ENCODE measurements at places on chromosomes 4 and X.
A peak's percentile ranks its signal among the peaks of the same experiment; 100 is the strongest.

DNA sequence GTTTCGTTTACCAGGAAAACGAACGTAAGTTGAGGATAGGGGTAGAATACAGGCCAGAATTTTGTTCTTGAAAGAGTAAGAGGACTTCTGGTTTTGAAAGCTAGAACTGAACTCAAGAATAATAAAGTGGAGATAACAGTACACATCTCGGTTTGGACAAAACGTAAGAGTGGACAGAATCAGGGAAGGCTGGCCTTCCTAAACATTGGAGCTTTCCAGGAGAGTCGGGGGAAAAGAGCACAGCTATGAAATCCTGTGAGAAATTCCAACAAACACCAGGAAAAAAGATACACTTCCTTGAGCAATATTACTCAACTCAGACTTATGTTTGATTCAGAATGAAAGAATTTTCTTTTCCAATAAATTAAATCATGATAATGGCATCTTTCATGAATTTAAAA lies 1.2 kb downstream of the CTSO start:
- DNase-seq = no peak

DNA sequence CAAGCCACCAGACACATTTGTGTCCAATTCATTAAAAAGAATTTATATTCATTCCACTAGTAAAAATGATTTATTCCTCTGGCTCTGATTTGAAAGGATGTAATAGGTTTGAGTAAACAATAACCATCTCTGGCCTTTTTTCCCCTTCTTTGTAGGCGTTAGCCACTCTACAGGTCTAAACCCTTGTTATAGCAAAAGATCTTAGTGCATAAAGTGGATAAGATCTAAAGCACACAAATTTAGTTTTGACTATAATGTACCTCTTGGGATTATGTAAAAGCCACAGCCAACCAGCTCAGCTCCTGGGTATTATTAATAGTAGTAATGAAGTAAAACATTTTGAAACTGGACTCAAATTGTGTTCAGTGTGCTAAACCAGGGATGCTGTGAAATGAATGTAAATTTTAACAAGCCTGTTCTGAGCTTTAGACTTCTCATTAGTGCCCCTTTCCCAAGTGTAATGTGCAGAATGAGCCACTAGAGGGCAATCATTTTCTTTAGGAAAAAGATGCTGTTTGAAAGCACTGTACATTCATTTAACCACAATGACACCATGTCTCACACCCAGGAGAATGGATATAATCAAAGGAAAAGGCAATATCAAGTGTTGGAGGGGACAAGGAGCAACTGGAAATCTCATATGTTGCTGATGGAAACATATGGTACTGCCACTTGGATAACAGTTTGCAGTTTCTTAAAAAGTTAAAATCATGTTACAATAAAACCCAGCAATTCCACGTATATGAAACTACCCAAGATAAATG lies 69.7 kb downstream of the KLHL8 start:
- peak; percentile 36 for DNase-seq

DNA sequence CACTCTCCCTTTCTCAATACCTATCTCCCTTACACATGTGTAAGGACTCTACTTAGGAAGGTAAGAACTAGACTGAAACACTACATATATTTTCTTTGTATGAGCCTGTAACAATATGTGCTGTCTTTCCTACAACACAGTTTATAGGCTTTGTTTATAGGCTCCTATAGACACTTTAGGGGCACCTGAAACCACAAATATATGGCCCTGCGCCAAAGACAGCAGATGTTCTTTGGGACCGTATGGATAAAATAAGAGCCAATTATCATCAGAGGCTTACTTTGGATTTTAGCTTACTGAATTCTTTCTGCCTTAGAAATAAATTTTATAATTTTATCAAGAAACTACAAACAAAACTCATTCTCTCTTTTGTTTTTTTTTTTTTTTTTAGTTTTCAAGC lies 16.6 kb upstream of the CXCL3 start:
- DNase-seq = no peak

GRCh38 chrX:118261151-118261550 lies 84.8 kb upstream of the WDR44 start:
- DNase-seq = no peak

GRCh38 chr4:3871881-3872833 lies 106.0 kb downstream of the ADRA2C start:
- no peak for DNase-seq

DNA sequence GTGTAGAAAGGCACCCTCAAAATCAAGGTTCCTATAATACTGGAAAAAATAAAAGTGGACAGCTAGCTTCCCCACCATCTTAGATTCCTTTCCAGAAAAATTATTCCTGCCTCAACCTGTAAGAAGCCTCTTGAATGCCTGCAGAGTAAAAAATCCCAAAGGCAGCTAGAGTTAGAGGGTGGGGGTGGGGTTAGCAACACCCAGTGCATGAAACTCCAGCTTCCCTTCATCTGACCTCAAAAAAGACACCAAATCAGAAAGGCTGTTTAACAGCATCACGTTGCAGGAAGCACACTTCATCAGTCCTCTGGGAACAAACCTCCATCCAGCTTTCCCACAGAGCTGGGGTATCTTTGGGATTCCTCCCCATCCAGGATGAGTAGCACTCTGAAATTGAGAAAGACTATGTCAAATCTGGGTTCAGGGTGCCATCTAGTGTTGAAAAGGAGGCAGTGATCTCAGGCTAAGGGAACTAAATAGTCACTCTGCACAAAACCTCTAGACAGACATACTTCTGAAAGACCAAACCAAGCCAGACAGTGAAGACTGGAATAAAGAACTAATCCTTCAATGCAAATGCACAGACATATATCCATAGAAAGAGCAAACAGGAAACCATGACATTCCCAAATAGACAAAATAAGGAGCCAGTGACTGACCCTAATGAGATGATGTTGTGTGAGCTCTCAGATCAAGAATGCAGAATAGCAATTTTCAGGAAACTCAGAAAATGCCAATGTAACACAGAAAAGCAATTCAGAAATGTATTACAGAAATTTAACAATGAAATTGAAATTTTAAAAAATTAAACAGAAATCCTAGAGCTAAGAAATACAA lies 97.9 kb downstream of the ARHGEF9 start:
- DNase-seq = peak; percentile 23

- no peak for DNase-seq
Measured at GRCh38 chrX:85698921-85699320, 319.5 kb upstream of the POF1B start.

DNA sequence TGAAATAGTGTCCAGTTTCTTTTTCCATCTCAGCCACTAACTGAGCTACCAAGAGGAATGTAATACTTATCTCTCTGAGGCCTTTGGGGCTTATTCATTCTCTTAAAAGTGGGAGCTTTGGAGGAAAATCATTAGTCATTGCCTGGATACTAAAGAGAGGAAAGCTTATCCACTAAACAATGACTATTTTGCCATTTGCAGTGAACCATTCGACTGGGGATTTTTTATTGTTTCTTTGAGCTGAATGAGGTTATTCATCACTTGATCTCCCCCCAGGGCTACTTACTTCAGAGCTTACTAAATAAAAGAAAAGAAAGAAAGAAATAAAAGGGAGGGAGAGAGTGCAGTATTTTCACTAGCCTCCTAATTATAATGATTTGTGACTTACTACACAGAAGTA lies 1329.5 kb upstream of the TENM3 start:
- no peak for DNase-seq

DNA sequence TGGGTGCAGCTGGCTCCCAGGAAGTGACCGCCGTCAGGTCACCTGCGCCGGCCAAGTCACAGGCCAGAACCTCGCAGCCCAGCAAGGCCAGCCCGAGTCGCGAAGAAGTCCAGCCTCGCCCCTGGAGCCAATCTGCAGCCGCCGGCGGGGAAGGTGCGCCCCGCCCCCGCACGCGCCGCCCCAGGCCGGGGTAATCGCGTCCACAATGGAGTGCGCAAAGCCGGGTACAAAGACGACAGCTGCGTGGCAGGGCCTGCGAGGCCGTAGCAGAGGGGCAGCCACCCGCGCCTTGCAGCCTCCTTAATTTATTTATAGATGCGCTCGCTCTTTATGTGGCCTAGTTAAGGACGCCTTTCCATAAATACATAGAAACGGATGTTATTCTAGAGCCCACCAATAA lies 139.4 kb upstream of the CPEB2 start:
- no peak for DNase-seq

DNA sequence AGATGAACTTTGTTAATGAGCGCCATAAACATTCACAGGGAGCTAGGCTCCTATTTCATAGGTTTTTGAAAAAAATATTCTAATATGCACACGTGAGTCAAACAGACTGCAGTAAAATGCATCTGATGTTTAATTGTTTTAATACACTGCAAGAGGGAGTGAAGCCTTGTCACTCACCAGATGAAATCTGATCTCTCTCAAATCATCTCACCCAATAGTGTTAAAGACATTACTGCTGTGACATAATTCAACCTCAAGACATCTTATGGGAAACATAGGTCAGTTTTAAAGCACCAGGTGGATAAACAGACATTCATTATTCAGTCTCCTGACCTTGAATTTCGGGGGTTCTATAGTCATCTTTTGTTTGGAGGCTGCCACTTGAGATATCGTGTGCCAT lies 148.3 kb downstream of the MAML3 start:
- DNase-seq = no peak

DNA sequence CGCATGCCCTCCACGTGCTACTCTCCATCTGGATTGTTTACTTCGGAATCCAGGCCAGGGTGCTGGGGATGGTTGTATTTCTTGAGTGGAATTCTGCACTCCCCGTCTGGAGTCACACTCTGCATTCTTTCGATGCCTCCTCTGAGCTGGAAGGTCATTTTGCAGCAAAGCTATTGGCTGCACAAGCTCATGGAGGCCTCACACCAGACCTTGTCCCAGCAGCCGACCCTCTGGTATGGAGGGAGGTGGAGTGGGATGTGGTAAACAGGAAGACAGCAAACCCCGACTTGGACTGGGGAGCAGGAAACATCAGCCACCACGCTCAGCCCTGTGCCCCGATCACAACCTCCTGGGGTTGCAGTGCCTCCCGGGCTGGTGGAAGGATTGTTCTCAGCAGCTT lies 225.3 kb upstream of the LNX1 start:
- DNase-seq = no peak

DNA sequence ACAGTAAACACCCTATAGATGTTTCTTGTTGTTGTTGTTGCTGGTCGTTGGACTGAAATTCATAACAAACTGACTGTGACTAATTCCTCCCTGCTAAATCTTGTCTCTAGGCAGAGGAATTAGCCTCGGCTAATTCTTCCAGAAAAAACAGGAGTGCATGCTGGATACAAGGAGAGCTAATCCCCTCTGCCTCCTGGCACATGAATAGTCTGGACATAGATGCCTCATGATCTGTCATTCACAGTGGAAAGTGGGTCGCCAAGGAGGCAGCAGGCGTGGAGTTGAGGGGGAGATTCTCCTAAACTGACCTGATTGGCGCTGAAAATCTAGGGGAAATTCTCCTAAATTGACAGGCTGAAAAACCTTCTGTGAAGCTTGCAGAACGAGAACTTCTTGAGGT lies 220.1 kb downstream of the DCTD start:
- no peak for DNase-seq

DNA sequence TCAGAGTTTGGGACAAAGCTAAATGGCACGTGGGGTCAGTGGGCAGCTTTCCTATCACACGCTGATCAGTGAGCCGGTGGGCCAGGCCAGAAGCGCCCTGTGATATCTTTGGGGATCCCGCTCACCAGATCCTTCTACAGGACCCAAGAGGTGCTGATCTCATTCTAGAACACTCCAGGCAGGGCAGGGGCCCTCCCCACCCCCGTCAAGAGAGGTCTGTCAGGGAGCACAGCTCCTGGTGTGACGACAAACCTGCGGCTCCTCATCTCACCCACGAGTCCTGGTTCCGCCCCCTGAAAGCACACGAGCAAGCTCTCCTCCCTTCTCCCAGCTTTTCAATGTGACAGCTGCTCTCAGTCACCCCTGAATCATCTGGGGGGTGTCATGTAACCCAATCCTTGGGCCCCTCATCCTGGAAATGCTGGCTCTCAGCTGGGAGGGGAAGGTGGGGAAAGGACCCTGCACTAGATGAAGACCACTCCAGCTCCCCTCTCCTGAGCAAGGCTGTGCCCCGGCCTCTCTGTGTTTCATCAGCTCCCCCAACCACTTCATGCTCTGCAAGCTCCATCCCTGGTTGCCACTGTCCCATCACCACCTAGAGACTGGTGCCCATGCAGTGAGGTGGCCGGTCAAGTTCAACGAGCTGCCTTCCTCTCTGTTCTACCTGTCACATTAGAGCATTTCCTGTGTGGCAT lies 4.6 kb downstream of the HCFC1 start:
- DNase-seq = no peak

DNA sequence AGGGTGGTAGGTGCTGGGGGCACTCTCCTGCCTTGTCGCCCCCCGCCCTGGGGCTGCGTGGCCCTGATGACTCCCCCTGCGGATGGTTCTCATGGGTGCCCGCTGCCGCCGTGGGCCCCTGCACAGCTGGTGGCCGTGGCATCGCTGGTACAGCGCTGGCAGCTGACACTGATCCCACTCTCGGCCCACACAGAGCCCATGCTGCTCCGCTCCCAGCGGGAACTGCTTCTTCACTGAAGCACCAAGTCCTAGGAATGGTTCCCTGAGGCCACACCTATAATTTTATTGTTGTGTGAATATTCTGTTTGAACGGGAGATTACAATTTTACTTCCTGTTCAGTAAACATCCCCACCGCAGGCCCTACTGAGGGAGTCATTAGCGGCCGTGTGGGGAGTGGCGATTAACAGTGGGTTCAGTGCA lies 138.6 kb upstream of the NKX1-1 start:
- DNase-seq = no peak

- no peak for DNase-seq
Measured at GRCh38 chr4:51901363-51901762, 58.4 kb downstream of the DCUN1D4 start.

DNA sequence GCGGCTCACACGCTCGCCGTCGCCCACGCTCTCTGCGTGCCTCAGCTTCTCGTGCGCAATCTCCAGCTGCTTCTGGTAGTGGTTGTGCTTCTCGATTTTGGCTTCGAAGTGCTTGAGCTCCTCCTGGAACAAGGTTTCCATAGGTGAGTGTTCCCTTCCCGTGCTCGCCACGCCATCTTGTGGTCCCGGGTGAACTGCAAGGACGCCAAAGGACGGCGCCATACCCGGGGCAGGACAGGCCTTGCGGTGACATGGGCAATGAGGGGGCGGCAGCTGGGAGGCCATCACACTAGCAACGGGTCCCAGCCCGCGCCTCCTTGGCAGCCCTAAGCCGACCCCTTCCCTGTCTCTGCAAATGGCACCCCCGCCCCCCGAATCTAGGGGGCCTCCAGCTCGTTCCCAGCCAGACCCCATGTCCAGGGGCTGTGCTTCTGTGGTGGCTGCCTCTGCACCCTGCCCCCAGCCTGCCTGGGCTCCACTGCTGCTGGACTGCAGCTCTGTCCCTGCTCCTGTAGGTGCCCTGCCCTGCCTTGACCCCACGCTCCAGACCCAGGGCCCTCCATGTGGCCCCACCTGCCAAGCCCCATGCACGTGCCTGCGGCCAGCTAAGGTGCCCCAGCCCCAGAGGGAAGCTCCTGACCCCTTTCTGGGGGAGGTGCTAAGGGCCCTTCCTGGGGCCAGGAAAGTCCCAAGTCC lies 17.3 kb downstream of the LRPAP1 start:
- no peak for DNase-seq

- DNase-seq = no peak
Measured at GRCh38 chr4:122662701-122663100, 41.8 kb upstream of the IL21 start.

Data from fibroblast of the conjunctiva (primary cell).